ENCODE measurements at places on chromosomes 6 and 20. TPM values are rescaled to one million over a fixed set of nuclear protein-coding genes. Genes with fewer than 3 reads are reported as not detected.
A peak's percentile ranks its signal among the peaks of the same experiment; 100 is the strongest.

Gene C6orf136
- 22.5 TPM for polyA plus RNA-seq

Gene TGM3
- polyA plus RNA-seq: not detected

Gene AIF1
- polyA plus RNA-seq: 140 TPM

Gene OR2J3
- polyA plus RNA-seq: not detected

Gene FOXA2
- not detected for polyA plus RNA-seq

Gene BLTP3A
- polyA plus RNA-seq: 1.2 TPM

Gene SRMS
- polyA plus RNA-seq: not detected

Gene SEMG1
- not detected for polyA plus RNA-seq

Gene CDH26
- 0.09 TPM for polyA plus RNA-seq

Gene SIRPD
- not detected for polyA plus RNA-seq

Gene DNAH8
- polyA plus RNA-seq: not detected

DNA sequence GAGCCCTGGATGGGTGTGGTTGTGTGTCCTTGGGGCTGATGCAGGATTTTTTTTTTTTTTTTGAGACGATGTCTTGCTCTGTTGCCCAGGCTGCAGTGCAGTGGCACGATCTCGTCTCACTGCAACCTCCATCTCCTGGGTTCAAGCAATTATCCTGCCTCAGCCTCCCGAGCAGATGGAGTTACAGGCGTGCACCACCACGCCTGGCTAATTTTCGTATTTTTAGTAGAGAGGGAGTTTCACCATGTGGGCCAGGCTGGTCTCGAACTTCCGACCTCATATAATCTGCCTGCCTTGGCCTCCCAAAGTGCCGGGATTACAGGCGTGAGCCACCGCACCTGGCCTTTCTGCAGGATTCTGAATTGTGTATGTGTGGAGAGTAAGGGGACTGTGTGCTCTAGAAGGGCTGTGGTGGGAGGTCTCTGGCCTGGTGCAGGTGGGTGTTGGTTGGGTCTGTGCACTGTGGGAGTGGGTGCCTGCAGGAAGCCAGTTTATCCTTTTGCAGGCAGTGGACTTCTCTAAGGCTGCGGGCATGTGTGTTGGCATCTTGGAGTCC, 11.0 kb upstream of the ID1 start:
- DNase-seq: no peak
- H3K27me3 ChIP-seq: no peaks in the 10 kb centered on the region
- no peak overlapping the region for H3K4me3 ChIP-seq
- no peak overlapping the region for H3K27ac ChIP-seq

GRCh38 chr6:76472858-76473257, 400.4 kb upstream of the IMPG1 start:
- H3K27ac ChIP-seq: no peak overlapping the region
- H3K4me1 ChIP-seq: no peaks in the 10 kb centered on the region

DNA sequence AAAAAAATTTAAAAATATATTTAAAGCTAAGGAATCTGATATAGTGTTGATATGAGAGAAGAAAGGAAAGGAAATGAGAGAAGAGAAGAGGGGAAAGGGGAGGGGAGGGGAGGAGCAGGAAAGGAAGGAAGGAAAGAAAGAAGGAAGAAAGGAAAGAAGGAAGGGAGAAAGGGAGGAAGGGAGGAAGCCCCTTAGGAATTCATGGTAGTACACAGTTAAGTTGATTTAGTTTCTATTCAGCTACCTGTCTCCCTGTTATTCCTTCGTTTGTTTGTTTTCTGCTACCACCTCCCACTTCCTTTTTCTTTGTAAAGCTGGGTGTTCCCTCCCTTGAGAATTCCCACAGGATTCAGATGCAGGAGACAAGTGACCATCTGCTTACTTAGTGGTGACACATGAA, 1025.4 kb upstream of the FLRT3 start:
- no peak overlapping the region for H3K27ac ChIP-seq
- no peak for DNase-seq
- no peak overlapping the region for H3K4me3 ChIP-seq
- H3K27me3 ChIP-seq: no peaks in the 10 kb centered on the region

- no peak overlapping the region for H3K27ac ChIP-seq
- no peak for DNase-seq
- no peak overlapping the region for H3K4me3 ChIP-seq
- no peaks in the 10 kb centered on the region for H3K27me3 ChIP-seq
- H3K36me3 ChIP-seq: no peaks in the 10 kb centered on the region
These were observed 5.9 kb downstream of the ZSCAN31 start for GRCh38 chr6:28330041-28330440.

DNA sequence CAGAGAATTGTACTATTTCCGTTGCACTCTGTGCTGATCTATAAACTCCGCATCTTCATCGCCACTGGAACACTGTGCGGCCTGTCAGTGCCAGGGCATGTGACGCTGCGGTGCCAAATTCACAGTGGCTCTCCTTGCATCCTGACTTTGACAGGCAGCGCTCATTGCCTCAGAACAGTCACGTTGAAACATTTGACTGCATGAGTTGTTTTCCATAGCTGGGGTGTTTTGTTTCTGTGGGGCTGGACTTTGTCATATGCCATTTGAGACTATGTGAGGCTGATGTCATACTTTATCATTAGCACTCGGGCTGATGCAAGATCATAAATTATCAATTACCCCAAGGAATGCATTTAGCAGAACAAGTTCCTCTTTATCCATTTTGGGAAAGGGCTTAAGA, 32.7 kb downstream of the CFAP61 start:
- H3K36me3 ChIP-seq: no peaks in the 10 kb centered on the region
- no peaks in the 10 kb centered on the region for H3K4me1 ChIP-seq
- no peak overlapping the region for H3K4me3 ChIP-seq

GRCh38 chr6:152008779-152009178, 201.3 kb downstream of the ESR1 start:
- no peak overlapping the region for H3K4me3 ChIP-seq
- H3K27ac ChIP-seq: no peak overlapping the region
- no peaks in the 10 kb centered on the region for H3K27me3 ChIP-seq
- no peaks in the 10 kb centered on the region for H3K4me1 ChIP-seq
- no peaks in the 10 kb centered on the region for H3K36me3 ChIP-seq

GRCh38 chr6:20098267-20098876, 113.9 kb downstream of the MBOAT1 start:
- no peaks in the 10 kb centered on the region for H3K36me3 ChIP-seq
- no peaks in the 10 kb centered on the region for H3K4me1 ChIP-seq
- no peak overlapping the region for H3K4me3 ChIP-seq
- no peaks in the 10 kb centered on the region for H3K27me3 ChIP-seq
- no peak for DNase-seq

DNA sequence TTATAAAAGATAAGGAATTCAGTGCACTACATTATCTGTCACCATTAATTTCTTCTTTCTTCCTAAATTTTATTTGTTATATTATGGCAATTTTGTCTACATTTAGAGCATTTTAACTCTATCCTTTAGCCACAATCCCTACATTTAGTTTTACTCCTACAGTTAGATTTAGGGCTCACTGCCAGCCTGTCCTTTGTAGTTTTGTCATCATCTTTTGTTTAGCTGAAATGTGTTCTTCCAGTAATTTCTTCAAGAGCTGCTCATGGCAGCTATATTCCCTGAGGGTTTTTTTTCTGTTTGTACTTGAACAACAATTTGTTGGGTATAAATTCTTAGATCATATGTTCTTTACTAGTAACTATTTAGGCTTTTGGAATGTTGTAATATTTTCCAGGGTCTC, 72.7 kb upstream of the B3GAT2 start:
- DNase-seq: no peak
- no peaks in the 10 kb centered on the region for H3K4me1 ChIP-seq

GRCh38 chr6:24680582-24680981, 13.7 kb downstream of the ACOT13 start:
- H3K27me3 ChIP-seq: no peaks in the 10 kb centered on the region
- H3K36me3 ChIP-seq: no peaks in the 10 kb centered on the region
- H3K4me1 ChIP-seq: no peaks in the 10 kb centered on the region
- no peak overlapping the region for H3K4me3 ChIP-seq
- no peak for DNase-seq

GRCh38 chr20:43514648-43514999, 7.1 kb downstream of the L3MBTL1 start:
- H3K4me1 ChIP-seq: peaks cover 7% of the 10 kb centered on the region
- no peaks in the 10 kb centered on the region for H3K36me3 ChIP-seq
- no peaks in the 10 kb centered on the region for H3K27me3 ChIP-seq
- H3K27ac ChIP-seq: peak overlapping the region; percentile 58
- DNase-seq: peak; percentile 54

DNA sequence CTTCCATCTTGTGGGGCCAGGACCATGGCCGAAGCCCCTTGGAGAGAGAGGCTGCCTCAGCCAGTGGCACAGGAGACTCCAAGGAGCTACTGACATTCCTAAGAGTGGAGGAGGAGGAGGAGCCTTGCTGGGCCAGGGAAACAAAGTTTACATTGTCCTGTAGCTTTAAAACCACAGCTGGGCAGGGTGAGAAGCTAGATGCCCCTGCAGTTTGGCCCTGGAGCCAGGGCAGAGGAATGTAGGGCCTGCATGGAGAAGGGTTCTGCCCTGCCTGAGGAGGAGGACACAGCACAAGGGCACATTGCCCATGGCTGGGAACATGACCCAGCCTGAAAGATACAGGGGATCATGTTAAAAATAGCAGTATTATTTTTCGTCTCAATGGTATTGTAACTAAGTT, 37.4 kb downstream of the PLCG1 start:
- H3K4me3 ChIP-seq: no peak overlapping the region
- H3K4me1 ChIP-seq: no peaks in the 10 kb centered on the region
- H3K27me3 ChIP-seq: no peaks in the 10 kb centered on the region
- DNase-seq: no peak

DNA sequence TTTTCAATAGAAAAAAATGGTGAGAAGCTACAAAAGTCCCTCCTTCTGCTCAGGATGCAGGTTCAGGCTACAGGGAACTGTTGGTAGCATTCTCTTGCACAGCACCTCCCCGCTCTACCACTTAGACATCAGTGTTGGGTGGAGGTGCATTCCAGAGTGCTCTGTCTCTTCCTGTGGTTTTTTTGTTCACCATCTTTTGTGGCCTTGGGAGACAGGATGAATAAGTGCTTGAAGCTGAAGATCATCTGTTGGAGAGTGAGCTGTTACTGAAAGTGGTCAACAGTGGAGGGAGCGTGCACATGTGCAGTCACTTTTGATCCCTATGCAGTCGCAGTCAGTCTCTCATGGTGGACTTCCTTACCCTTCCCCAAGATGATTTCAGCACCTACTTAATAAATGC, 16.6 kb upstream of the BTBD3 start:
- H3K27me3 ChIP-seq: no peaks in the 10 kb centered on the region
- no peak overlapping the region for H3K4me3 ChIP-seq
- H3K36me3 ChIP-seq: no peaks in the 10 kb centered on the region
- no peak overlapping the region for H3K27ac ChIP-seq
- DNase-seq: no peak
- no peaks in the 10 kb centered on the region for H3K4me1 ChIP-seq

GRCh38 chr6:129638055-129638684, 71.8 kb downstream of the ARHGAP18 start:
- no peaks in the 10 kb centered on the region for H3K4me1 ChIP-seq
- H3K36me3 ChIP-seq: no peaks in the 10 kb centered on the region
- no peaks in the 10 kb centered on the region for H3K27me3 ChIP-seq
- no peak overlapping the region for H3K27ac ChIP-seq

DNA sequence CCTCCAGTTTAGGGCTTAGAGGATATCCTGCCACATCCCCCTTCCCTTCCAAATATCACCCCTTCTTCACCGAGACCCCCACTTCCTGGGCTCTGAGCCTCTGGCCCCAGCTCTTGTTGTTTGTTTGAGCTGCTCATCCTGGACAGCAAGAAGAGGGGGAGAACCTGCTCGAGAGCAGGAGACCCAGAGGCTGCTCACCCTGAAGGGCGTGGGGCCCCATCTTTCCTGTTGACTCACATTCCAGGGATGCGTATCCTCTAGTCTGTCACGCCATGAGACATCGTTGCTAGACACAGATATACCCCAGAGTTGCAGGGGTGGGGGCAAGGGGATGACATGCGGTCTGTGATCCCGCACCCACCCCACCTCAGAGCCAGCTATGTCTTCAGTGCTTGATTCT, 5.7 kb upstream of the TNXB start:
- DNase-seq: no peak
- H3K4me1 ChIP-seq: no peaks in the 10 kb centered on the region
- no peak overlapping the region for H3K27ac ChIP-seq
- H3K4me3 ChIP-seq: no peak overlapping the region
- H3K27me3 ChIP-seq: no peaks in the 10 kb centered on the region
- H3K36me3 ChIP-seq: peaks cover 17% of the 10 kb centered on the region

DNA sequence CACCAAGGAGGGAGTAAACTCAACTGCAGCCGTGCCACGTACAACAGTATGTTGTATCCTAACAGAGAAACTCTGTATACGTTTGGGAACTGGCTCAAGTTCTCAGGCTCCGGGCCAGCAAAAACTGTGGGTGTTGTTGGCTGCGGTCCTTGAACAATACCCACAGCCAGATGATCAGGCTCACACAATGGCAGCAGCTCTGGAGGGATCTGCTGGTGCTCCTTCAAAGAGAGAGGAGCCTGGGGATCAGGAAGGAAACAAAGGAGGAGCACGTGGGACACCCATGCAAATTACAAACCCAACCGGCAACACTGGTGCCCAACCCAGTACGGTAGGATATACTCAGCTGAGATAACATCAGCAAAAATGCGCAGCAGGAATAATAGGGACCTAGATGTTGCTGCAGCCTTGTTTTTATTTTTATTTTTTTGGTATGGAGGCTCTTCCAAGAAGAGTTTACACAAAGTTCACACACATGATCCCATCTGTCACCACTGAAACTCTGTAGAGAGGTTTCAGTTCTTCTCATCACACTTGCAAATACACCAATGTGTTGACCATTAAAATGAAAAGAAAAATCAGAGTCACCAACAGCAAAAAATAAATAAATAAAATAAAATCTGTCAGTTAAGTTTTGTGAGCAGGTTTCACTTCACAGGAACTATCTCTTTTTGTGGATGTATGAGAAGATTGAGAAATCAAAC, 41.2 kb upstream of the PDE10A start:
- no peak overlapping the region for H3K27ac ChIP-seq
- no peaks in the 10 kb centered on the region for H3K4me1 ChIP-seq
- H3K27me3 ChIP-seq: no peaks in the 10 kb centered on the region
- no peaks in the 10 kb centered on the region for H3K36me3 ChIP-seq
- DNase-seq: no peak
- H3K4me3 ChIP-seq: no peak overlapping the region

DNA sequence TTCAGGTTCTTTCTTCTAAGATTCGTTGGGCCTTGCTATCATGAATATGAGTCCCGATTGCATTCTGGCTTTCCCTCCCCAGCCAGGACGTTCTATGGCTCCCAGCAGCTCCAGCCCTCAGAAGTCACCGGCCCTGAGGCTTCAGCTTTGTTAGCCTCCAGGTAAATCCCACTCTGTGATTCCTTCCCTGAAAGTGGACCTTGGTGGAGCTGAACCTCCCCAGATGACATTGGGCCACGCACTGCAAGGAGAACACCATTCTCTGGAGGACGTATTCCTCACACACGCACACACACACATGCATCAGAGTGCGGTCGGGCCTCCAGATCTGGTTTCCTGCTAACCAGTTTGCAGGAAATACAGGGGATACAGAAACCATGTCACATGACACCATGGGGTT, 487.3 kb upstream of the CDH4 start:
- no peak for DNase-seq
- H3K4me1 ChIP-seq: no peaks in the 10 kb centered on the region
- H3K4me3 ChIP-seq: no peak overlapping the region
- no peaks in the 10 kb centered on the region for H3K36me3 ChIP-seq
- no peaks in the 10 kb centered on the region for H3K27me3 ChIP-seq
